ENCODE measurements at places on chromosomes 7 and 10. TPM values are rescaled to one million over a fixed set of nuclear protein-coding genes. Genes with fewer than 3 reads are reported as not detected.

- DNase-seq, result no peak
These were observed 2.6 kb upstream of the NEURL1 start for GRCh38 chr10:103490986-103491314.

- DNase-seq, result no peak
These were observed 79.8 kb upstream of the PTN start for GRCh38 chr7:137423321-137423720.

DNA sequence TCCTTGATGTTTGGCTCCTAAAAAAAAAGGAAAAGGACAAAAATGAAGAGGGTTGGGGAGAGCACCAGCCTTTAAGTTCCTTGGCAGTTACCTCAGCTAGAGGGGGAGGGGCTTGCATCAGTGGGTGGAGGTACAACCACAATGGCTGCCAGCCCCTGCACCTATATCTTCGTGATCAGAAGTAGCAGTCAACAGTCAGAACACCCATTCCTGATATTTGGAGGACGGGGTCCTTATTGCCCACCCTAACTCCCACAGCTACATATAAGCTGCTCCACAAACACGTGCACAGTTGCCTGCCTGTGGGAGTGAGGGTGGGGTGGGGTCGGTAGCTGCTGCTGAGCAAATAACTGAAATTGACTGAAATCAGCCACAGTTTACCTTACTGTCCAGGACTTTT is 26.2 kb downstream of the C1GALT1 start:
- DNase-seq, result no peak

DNA sequence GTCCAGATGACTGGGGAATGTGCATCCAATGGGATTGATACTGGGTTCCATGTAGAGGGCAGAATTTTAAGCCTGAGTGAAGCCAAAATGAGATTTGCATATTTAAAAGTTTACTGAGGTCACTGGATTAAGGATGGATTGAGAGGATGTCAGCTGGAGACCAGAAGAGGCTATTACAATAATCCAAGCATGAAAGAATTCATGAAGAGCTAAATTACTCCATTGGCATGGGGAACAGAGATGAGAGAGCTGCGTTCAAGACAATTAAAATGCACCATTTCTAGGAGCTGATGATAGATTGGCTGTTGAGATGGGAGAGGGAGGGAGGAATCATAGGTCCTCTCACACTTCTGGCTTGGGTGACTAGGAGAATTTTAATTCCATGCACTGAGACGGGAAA is 158.5 kb downstream of the JCAD start:
- DNase-seq, result no peak

- DNase-seq, result no peak
These were observed 14.1 kb downstream of the FXYD4 start for GRCh38 chr10:43385412-43386004.

- DNase-seq, result no peak
These were observed 1109.3 kb downstream of the REEP3 start for GRCh38 chr10:64630534-64630933.

GRCh38 chr7:45709168-45710042 is 135.2 kb downstream of the ADCY1 start:
- DNase-seq, result peak; percentile 72

DNA sequence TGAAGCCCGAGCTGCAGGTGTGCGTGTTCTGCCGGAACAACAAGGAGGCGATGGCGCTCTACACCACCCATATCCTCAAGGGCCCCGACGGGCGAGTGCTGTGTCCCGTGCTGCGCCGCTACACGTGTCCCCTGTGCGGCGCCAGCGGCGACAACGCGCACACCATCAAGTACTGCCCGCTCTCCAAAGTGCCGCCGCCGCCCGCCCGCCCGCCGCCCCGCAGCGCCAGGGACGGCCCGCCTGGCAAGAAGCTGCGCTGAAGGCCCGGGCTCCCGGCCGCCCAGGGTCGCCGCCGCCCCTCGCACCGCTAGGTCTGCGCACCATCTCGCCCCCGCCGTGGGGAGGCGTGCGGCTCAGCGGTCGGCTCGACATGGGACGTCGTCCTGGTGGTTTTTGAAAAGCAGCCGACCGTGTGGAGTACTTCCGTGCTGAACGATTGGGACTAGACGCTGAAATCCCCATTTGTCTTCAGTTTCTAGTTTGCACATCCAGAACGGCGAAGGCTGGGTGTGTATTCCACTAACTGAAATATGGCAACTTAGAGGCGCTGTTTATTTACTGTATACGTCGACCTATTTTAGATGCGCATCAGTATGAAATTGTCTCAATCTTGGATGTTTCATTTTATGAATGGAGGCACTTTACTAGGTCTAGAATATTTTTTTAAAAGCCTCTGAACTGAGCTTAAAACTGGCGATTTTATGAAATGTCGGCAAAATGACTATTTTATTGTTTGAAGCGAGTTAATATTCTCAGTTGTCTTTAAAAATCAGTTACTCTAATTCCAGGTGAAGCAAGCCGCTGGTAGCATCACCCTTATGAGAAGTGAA is 1.1 kb downstream of the NANOS1 start:
- DNase-seq, result no peak

- DNase-seq, result no peak
These were observed 43.3 kb upstream of the HBP1 start for GRCh38 chr7:107125475-107125874.

The NEURL1 gene
- 0.54 TPM for total RNA-seq

The TMEM225B gene
- total RNA-seq, result not detected

The SHH gene
- not detected for total RNA-seq

Data from cardiac septum (tissue), 1 donor.